ENCODE measurements at places on chromosomes 2 and 18.

DNA sequence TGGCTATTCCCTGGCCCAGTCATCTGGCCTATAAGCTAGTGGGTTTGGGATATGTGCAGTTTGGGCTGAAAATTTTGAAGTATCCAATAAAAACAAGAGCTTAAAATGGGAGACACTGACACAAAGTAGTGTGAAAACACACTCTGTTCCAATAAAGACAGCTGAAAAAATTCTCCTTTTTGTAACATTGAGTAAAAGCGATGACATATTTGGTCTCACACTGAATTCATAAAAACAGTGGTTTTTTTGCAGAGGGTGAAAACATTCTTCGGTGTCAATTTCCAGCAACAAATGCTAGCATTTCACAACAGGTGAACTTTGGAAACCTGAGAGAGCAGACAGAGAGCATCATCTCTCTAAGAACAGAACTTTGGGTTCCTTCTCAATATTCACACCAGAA, 142.2 kb downstream of the OSR1 start:
- H3K36me3 ChIP-seq: no peaks in the 10 kb centered on the region
- H3K4me3 ChIP-seq: no peak overlapping the region
- no peaks in the 10 kb centered on the region for H3K4me1 ChIP-seq
- no peak for DNase-seq
- no peaks in the 10 kb centered on the region for H3K27me3 ChIP-seq
- H3K27ac ChIP-seq: no peak overlapping the region

DNA sequence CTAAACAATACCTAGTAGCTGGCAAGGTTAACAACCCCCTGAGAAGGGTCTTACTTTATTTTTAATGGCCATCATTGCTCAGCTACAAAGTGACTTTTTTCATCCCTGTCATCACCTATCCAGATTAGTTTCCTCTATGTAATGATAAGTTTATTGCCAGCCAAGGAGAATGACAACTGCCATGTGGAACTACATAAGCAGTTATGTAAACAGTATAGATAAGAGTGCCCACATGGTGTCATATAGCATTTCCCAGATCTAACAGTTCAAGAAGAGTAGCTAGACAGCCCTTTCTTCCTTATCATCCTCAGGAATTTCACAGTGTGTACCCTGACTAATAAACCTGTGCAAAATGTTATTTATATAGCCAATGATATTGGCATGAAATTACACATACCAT, 240.2 kb upstream of the PIK3C3 start:
- H3K36me3 ChIP-seq: no peaks in the 10 kb centered on the region
- H3K27me3 ChIP-seq: no peaks in the 10 kb centered on the region
- no peak overlapping the region for H3K27ac ChIP-seq
- no peaks in the 10 kb centered on the region for H3K4me1 ChIP-seq
- no peak overlapping the region for H3K4me3 ChIP-seq

DNA sequence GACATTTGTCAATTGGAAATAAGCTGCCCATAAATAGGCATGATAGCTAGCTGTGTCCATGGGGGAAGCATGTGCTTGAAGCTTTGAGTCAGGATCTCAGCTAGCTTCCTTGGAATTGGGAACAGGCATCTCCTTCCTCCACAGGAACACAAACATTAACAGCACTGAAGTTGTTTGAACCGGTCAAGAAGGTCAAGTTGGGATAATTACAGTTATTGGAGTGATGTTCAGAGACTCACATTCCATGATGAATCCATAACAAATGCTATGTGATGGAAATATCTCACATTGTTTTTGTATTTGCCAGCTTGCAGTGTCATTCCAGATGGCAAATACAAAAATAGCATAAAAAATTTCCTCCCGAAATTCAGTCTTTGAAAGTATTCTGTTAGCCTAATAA, 347.6 kb upstream of the SMIM21 start:
- no peaks in the 10 kb centered on the region for H3K27me3 ChIP-seq
- H3K4me1 ChIP-seq: no peaks in the 10 kb centered on the region

GRCh38 chr18:5388896-5389295, 93.4 kb upstream of the ZBTB14 start:
- H3K4me1 ChIP-seq: no peaks in the 10 kb centered on the region
- H3K4me3 ChIP-seq: no peak overlapping the region
- H3K36me3 ChIP-seq: no peaks in the 10 kb centered on the region
- no peak overlapping the region for H3K27ac ChIP-seq
- H3K27me3 ChIP-seq: no peaks in the 10 kb centered on the region

GRCh38 chr2:9311488-9311887, 104.9 kb downstream of the ASAP2 start:
- no peaks in the 10 kb centered on the region for H3K27me3 ChIP-seq
- H3K4me3 ChIP-seq: no peak overlapping the region
- peaks cover 2% of the 10 kb centered on the region for H3K4me1 ChIP-seq
- no peak overlapping the region for H3K27ac ChIP-seq
- no peaks in the 10 kb centered on the region for H3K36me3 ChIP-seq

GRCh38 chr2:30382995-30383394, 64.1 kb upstream of the LCLAT1 start:
- no peaks in the 10 kb centered on the region for H3K4me1 ChIP-seq
- no peak for DNase-seq
- no peaks in the 10 kb centered on the region for H3K36me3 ChIP-seq
- no peak overlapping the region for H3K27ac ChIP-seq
- no peaks in the 10 kb centered on the region for H3K27me3 ChIP-seq

GRCh38 chr2:191115804-191116203, 35.0 kb downstream of the STAT4 start:
- H3K27me3 ChIP-seq: no peaks in the 10 kb centered on the region
- H3K4me3 ChIP-seq: no peak overlapping the region
- H3K4me1 ChIP-seq: no peaks in the 10 kb centered on the region
- no peaks in the 10 kb centered on the region for H3K36me3 ChIP-seq
- no peak for DNase-seq

- no peak overlapping the region for H3K27ac ChIP-seq
- DNase-seq: no peak
- H3K4me3 ChIP-seq: no peak overlapping the region
Observed at GRCh38 chr2:72027426-72028161, 120.1 kb downstream of the CYP26B1 start.

DNA sequence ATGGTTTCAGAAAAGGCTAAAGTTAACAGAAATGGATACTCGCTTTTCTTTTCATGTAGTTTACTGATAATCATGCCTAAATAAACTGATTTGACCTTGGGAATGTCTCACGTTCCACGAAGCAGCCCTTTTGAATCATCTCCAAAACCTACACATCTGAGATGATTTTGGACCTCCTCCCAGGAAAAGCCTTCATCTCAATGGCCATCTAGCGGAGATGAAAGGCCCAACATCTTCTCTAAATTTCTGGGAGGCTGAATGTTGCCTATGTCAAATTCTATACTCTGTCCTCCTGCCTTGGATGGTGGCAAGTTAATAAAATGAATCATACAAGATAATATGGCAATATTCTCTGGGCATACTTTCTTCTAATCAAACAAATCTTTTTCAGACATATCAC, 448.5 kb downstream of the ZEB2 start:
- H3K4me3 ChIP-seq: no peak overlapping the region
- no peaks in the 10 kb centered on the region for H3K4me1 ChIP-seq
- peak; percentile 23 for DNase-seq
- no peaks in the 10 kb centered on the region for H3K36me3 ChIP-seq
- H3K27me3 ChIP-seq: no peaks in the 10 kb centered on the region
- H3K27ac ChIP-seq: no peak overlapping the region

DNA sequence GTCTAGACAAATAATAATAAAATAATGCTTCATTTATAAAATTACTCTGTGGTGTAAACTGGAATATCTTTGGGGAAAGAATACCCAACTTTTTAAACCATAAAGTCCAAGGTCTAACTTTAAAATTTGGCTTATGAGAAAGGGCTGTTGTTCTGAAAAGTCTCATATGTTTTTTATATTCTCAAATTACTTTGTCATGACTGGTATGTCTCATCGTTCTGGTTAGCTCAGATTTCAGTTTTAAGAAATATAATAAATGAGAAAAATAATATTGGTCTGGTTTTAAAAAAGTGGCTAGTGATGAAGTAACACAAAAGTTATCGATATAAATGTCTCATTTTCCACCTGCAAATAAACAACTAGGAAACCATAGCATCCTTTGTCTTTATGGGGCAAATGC, 1658.1 kb downstream of the LRP1B start:
- no peaks in the 10 kb centered on the region for H3K4me1 ChIP-seq
- DNase-seq: no peak
- H3K27ac ChIP-seq: no peak overlapping the region
- no peaks in the 10 kb centered on the region for H3K27me3 ChIP-seq
- no peaks in the 10 kb centered on the region for H3K36me3 ChIP-seq

GRCh38 chr2:10058251-10059015, 15.1 kb downstream of the KLF11 start:
- H3K4me3 ChIP-seq: no peak overlapping the region
- no peak for DNase-seq
- H3K4me1 ChIP-seq: no peaks in the 10 kb centered on the region
- no peak overlapping the region for H3K27ac ChIP-seq

DNA sequence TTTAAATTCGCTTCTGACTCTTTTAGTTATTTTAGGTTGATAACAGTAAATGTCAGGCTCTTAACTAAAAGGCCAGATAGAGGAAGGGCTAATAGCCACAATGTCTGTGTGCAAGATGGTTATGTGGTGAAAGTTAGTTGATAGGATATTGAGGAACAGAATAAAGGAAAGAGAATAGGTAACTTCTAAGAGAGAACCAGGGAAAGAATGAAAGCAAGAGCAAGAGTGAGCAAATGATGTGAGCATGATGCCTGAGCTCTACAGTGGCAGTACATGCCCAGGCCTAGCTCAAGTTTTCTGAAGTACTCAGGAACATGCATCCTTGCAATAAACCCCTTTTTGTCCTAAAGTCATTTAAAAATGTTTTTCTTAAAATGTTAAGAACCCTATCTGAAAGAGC, 12.5 kb upstream of the TFPI start:
- no peak overlapping the region for H3K27ac ChIP-seq
- DNase-seq: no peak
- H3K36me3 ChIP-seq: no peaks in the 10 kb centered on the region
- H3K27me3 ChIP-seq: no peaks in the 10 kb centered on the region
- no peak overlapping the region for H3K4me3 ChIP-seq
- H3K4me1 ChIP-seq: peaks cover 3% of the 10 kb centered on the region

- H3K4me3 ChIP-seq: no peak within 1 kb of the TSS
- no peak within 1 kb of the TSS for H3K27ac ChIP-seq
- no peaks in the 10 kb centered on the region for H3K4me1 ChIP-seq
- peak; percentile 24 for DNase-seq
Observed at GRCh38 chr2:95296880-95297487, at the start of gene KCNIP3. KCNIP3 (plus strand) TSS chr2:95297347; CDS start chr2:95297439, 92 bp downstream.

GRCh38 chr2:45047301-45047700, 38.0 kb upstream of the SIX2 start:
- H3K4me3 ChIP-seq: no peak overlapping the region
- DNase-seq: no peak
- no peak overlapping the region for H3K27ac ChIP-seq
- H3K4me1 ChIP-seq: no peaks in the 10 kb centered on the region
- no peaks in the 10 kb centered on the region for H3K36me3 ChIP-seq

- no peaks in the 10 kb centered on the region for H3K36me3 ChIP-seq
- no peak for DNase-seq
- no peak overlapping the region for H3K4me3 ChIP-seq
- no peaks in the 10 kb centered on the region for H3K27me3 ChIP-seq
- peaks cover 2% of the 10 kb centered on the region for H3K4me1 ChIP-seq
Observed at GRCh38 chr2:80473796-80474195, 169.2 kb upstream of the LRRTM1 start.

GRCh38 chr2:18819566-18819965, 230.2 kb upstream of the NT5C1B start:
- no peak overlapping the region for H3K4me3 ChIP-seq
- DNase-seq: no peak
- no peaks in the 10 kb centered on the region for H3K27me3 ChIP-seq
- no peaks in the 10 kb centered on the region for H3K36me3 ChIP-seq
- H3K4me1 ChIP-seq: no peaks in the 10 kb centered on the region
- H3K27ac ChIP-seq: no peak overlapping the region

- H3K27me3 ChIP-seq: no peaks in the 10 kb centered on the region
- H3K4me3 ChIP-seq: no peak overlapping the region
- peak; percentile 36 for DNase-seq
- no peaks in the 10 kb centered on the region for H3K4me1 ChIP-seq
Observed at GRCh38 chr2:50431958-50432650, 599.8 kb downstream of the NRXN1 start.

- DNase-seq: no peak
- H3K4me1 ChIP-seq: no peaks in the 10 kb centered on the region
- H3K4me3 ChIP-seq: no peak overlapping the region
Observed at GRCh38 chr18:34385311-34385710, 160.6 kb upstream of the NOL4 start.

- peak; percentile 58 for DNase-seq
- H3K36me3 ChIP-seq: no peaks in the 10 kb centered on the region
- H3K27ac ChIP-seq: no peak overlapping the region
- no peaks in the 10 kb centered on the region for H3K4me1 ChIP-seq
Observed at GRCh38 chr2:45169339-45170190, 160.3 kb upstream of the SIX2 start.

- DNase-seq: no peak
- H3K4me3 ChIP-seq: no peak overlapping the region
- H3K4me1 ChIP-seq: no peaks in the 10 kb centered on the region
- no peak overlapping the region for H3K27ac ChIP-seq
- H3K27me3 ChIP-seq: no peaks in the 10 kb centered on the region
- no peaks in the 10 kb centered on the region for H3K36me3 ChIP-seq
Observed at GRCh38 chr2:3154700-3155099, 222.9 kb downstream of the EIPR1 start.

- no peak overlapping the region for H3K4me3 ChIP-seq
- no peak overlapping the region for H3K27ac ChIP-seq
- DNase-seq: no peak
Observed at GRCh38 chr2:233486778-233487552, 79.6 kb downstream of the USP40 start.

DNA sequence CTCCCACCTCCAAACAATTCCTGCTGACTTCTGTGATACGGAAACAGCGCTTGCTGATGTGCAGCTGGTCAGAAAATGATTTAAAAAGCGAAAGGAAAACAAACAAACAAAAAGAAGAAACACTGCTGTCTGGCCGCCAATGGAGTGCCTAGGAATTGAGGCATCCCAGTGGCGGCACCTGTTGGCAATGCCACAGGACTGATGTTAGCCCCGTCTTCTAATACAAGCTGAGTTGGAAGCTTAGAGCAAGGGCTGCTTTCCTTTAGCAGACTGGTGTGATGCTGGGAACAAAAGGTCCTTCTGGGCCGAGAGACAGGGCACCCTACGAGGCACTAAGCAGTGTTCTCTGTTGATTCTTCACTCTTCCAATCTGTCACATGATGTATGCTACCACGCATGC, 163.6 kb upstream of the REV1 start:
- H3K4me3 ChIP-seq: no peak overlapping the region
- H3K36me3 ChIP-seq: no peaks in the 10 kb centered on the region
- no peak for DNase-seq
- no peak overlapping the region for H3K27ac ChIP-seq
- peaks cover 10% of the 10 kb centered on the region for H3K4me1 ChIP-seq

DNA sequence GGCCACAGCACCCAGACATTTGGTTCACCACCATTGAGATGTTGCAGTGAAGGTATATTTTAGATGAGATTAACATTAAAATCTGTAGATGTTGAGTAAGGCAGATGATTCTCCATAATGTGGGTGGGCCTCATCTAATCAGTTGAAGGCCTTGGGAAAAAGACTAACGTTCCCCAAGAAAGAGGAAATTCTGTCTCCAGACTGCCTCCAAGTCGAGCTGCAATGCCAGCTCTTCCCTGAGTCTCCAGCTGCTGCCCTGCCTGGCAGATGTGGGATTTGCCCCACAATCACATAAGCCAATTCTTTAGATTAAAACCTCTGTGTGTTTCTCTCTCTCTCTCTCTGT, 101.9 kb downstream of the PDCL3 start:
- H3K4me3 ChIP-seq: no peak overlapping the region
- no peak overlapping the region for H3K27ac ChIP-seq
- H3K4me1 ChIP-seq: no peaks in the 10 kb centered on the region

- H3K4me1 ChIP-seq: peaks cover 5% of the 10 kb centered on the region
- no peak for DNase-seq
- no peaks in the 10 kb centered on the region for H3K27me3 ChIP-seq
- H3K4me3 ChIP-seq: no peak overlapping the region
- no peak overlapping the region for H3K27ac ChIP-seq
Observed at GRCh38 chr18:22552254-22552653, 134.5 kb upstream of the CTAGE1 start.
